Fibroblast of skin of left quadriceps (primary cell): ENCODE measurements at places on chromosomes 4 and X.

- no peak for DNase-seq
These were observed 127.6 kb upstream of the GATB start for GRCh38 chr4:151888367-151888866.

DNA sequence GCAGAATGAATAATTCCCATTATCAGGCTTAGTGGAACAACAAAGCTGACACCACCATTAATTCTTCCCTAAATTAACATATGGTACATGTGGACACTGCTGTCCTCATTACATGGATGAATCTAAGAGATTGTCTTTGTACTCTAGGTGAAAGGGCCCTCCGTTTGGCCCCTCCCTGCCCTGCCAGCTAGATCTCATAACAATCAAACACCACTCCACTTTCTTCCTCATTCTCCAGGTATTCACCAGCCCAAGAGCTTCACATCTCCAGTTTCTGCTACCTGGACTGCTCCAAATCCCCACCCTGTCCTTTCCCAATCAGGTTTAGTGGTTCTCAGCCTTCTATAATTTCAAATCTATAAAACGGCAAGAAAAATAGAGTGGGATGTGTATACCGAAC is 3.8 kb downstream of the HSD17B11 start:
- DNase-seq: no peak

- peak; percentile 0 for DNase-seq
These were observed 65.6 kb downstream of the MCF2 start for GRCh38 chrX:139642241-139642927.

DNA sequence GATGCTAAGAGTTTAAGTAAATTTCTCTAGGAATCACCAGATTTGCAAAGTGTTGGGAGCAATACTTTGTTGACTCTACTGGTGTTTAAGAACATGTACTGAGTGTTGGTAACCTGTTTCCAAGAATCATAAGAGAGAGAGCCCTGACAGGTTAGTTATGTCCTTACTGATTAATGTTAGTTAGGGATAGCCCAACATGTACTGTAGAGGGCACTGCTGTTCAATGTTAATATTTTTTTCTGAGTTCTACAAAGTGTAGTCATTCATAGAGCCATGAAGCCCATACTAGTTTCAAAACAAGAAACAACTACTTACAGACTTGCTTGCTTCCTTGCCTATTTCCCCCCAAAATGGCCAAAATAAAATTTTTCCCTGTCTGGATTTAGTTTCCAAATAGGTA is 11.9 kb downstream of the TMPRSS11D start:
- DNase-seq: peak; percentile 32

DNA sequence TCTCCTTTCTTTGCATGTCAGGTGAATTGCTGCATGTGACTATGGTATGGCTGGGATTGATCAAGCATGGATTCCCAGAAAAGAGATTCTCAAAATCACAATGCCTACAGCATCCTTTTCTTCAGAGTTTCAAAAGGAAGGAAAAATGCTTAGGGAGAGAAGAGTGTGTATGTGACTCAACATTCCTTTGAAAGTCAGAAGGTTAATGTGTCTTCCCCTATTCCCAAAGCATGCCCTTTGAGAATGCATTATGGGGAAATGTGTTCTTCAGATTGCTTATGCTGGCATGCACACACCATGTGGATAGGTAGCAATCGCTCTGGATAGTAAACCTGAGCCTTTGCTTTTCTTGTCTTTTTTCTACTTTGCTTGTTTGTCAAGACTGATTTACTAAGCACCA is 78.5 kb downstream of the ELOVL6 start:
- peak; percentile 39 for DNase-seq

- DNase-seq: peak; percentile 57
These were observed 138.4 kb upstream of the HCCS start for GRCh38 chrX:10972706-10973105.

GRCh38 chr4:26094076-26094475 is 180.1 kb downstream of the SMIM20 start:
- DNase-seq: no peak

DNA sequence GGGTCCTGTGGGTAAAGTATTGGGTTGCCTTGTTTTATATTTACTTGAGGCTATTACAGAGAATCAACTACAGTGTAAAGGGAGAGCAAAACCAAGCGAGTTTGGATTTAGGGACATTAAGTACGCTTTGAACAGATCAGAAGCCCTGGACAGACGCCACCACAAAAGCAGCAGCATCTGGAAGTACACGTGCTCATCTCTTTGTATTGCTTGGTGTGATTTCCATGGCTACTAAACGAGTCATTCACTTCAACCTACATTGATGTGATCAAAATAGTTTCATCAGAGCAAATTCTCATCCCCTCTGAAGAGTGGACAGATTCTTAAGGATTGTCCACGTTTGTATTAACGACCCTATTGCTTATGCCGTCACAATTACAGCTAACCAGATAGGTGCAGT is 85.1 kb downstream of the SORBS2 start:
- DNase-seq: no peak

DNA sequence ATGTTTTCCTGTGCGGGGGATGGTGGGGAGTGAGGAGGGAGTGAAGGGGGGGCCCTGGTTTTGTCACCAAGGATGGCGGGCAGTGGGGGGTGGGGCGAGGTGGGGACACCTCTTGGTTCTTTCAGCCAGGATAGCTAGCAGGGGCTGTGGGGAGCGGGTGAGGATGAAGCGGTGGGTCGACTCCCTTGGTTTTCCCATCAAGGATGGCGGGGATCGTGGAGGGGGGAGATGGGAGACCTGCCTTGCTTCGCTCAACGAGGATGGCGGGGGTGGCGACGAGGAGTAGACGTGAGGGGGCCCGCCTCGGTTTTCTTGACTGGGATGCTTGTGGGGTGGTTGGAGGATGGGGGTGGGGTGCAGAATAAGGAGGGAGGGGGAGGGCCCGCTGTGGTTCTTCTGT is 643 bp downstream of the FHL1 start:
- no peak for DNase-seq

DNA sequence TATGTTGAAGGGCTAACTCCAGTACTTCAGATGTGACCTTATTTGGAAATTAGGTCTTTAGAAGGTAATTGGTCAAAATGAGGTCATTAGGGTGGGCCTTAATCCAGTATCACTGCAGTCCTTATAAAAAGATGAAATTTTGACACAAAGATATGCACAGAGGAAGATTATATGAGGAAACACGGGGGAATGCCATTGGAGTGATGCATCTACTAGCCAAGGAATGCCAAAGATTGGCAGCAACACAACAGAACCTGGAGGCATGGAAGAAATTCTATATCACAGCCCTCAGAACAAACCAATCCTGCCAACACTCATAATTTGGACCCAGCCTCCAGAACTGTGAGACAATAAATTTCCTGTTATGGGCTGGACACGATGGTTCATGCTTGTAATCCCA is 17.6 kb downstream of the TRIM61 start:
- no peak for DNase-seq

GRCh38 chr4:113316879-113317278 is 267.4 kb downstream of the ANK2 start:
- DNase-seq: no peak

GRCh38 chrX:21738950-21739287 is 19.0 kb downstream of the SMPX start:
- DNase-seq: no peak
